ENCODE measurements at places on chromosomes 7 and 10.

DNA sequence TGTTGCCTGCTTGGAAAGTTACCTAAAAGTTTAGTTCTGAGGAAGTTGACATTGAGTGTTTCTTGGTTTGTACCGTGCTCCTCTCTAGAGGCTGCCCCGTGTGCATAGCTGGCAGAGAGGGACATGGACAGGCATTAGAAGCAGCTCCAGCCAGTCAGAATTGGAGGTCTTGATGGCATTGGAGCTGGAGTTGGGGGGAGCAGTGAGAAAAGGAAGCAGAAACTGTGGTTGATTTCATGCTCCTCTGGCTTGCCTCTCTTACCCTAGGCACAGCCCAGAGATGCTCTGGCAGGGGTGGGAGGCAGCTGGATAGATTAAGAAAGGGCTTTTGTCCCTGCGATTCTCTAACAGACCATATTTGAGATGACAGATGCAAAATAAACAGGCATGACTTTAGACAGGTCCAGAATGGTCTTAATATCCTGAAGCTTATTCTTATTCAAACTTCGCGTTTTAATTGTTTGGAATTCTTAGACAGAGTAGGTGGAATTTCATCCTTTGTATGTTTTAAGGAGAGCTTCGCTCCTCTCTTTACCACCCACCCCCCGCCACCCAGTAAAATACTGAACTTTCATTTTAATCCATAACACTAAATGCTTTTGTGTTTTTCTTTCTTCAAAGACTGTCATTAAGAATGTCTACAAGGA, 73.5 kb upstream of the GLCCI1 start:
- no peak for DNase-seq

DNA sequence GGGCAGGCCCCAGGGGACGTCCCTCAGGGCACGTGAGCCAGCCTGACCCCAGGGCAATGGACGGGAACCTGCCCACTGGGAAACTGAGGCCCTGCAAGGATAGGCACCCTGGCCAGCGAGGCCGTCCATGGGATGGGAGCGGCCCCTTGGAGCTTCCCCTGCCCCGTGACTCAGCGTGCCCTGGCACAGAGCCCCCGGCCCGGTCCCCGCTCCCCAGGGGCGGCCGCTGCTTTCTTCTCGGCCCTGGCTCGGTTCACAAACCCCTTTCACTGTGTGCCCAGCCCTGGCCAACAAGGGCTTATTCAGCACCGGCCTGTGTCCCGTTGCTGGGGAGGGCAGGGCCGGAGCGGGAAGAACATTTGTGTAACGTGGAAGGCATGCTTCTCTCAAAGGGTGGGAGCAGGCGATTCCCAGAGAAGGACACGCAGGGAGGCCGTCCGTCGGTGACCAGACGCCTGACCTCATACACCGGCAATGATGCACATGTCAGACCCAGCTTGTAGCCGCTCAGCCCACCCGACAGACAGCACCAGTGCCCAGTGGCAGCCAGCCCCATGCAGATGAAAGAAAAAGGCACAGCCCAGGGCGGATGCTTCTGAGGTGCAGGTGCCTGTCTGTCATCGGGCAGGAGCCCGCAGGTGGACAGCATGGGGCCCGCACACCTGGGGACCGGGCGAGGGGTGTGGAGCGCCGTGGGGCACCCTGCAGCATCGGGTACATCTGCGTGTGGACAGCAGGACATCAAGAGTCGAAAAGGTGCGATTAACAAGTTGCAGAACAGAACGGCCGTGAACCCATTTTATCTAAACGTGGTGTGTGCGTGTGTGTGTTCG, 94.5 kb downstream of the PDGFA start:
- DNase-seq, result no peak

DNA sequence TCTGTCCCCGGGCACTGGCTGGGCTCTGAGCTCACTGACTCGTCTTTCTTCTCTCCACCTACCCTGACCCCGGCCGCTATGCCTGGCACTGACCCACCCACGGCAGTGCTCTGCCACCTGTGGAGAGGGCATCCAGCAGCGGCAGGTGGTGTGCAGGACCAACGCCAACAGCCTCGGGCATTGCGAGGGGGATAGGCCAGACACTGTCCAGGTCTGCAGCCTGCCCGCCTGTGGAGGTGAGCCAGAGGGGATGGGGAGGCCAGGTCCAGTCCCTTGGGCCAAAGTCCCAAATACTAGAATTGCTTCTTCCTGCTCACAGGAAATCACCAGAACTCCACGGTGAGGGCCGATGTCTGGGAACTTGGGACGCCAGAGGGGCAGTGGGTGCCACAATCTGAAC, 27.3 kb downstream of the TBATA start:
- no peak for DNase-seq

- no peak for DNase-seq
Observed at GRCh38 chr10:88041243-88042159, 178.1 kb downstream of the PTEN start.

GRCh38 chr10:33674986-33675599, 340.6 kb upstream of the NRP1 start:
- DNase-seq, result no peak

GRCh38 chr7:157007470-157008066, 2.9 kb downstream of the MNX1 start:
- DNase-seq, result no peak

- no peak for DNase-seq
Observed at GRCh38 chr10:116163333-116164131, 109.5 kb downstream of the GFRA1 start.

- no peak for DNase-seq
Observed at GRCh38 chr7:1951159-1951536, 281.1 kb downstream of the ELFN1 start.

DNA sequence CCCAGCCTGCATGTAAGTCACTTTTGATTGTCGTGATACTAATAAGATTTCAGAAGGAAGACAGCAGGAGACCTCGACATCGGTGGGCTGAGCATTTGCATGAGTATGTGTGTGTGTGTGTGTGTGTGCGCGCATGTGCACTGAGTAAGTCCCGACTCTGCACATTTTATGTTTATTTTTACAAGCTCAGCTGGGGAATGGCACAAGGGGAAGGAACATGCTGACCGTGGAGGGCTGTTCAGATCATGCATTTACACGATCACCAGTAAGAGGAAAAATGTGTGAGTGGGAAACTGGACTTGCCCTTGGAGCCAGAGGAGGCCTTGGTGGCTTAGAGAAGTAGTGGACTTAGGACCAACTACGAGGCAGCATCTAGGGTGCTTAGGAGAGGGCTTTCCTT, 41.3 kb downstream of the IL2RA start:
- no peak for DNase-seq

DNA sequence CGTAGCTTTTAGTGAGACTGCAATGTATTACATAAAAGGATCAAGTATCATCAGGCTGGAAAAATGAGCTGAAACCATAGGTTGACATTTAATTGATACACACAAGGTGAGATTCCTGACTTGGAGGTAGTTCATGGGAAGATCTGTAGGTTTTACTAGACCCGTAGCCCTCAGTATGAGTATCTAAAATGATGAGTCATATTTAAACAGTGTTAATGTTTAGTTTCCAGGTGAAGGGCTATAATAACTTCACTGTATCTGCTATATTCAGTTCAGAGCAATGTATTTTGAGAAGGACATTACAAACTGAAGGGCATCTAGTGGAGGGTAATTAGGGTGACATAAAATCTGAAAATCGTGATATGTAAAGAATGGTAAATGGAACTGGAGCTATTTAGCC, 35.0 kb downstream of the ENTPD1 start:
- no peak for DNase-seq

GRCh38 chr7:132244903-132245480, 331.3 kb downstream of the PLXNA4 start:
- no peak for DNase-seq

DNA sequence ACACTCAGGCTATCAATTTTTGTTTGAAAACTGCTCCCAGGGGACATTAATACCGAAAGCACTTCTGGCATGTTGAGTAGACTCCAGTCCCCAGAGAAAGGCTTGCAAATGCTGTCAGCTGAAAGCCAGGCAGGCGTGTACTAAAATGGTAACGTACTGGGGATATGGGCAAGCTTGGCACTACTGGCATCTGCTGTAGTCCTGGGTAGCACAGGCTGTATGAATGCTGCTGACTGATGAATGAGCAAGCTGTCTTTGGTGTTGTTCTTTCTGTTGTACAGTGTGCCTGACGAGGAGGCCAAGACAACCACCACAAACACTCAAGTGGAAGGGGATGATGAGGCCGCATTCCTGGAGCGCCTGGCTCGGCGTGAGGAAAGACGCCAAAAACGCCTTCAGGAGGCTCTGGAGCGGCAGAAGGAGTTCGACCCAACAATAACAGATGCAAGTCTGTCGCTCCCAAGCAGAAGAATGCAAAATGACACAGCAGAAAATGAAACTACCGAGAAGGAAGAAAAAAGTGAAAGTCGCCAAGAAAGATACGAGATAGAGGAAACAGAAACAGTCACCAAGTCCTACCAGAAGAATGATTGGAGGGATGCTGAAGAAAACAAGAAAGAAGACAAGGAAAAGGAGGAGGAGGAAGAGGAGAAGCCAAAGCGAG, 53.5 kb upstream of the AGBL3 start:
- no peak for DNase-seq

DNA sequence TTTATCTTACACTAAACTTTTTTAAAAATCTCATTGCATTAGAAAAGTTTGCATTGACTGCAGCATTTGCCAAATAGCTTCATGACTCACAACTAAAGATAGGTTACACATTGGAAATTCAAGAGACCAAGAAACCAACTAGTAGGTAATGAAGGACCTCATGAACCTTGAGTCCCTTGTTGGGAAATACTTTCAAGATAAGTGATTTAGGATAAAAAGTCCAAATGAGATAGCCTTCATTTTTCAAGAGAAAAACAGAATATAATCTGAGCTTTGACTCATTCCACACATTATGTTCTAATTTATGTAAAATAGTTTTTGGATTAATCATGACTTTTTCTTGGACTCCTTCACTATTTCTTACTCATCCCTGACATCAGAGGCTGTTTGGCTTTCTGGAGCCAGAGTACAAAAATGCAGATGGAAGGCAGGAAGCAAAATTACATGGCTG, 13.1 kb upstream of the LIPF start:
- no peak for DNase-seq

GRCh38 chr7:50973814-50974213, 191.1 kb upstream of the GRB10 start:
- DNase-seq, result no peak

- no peak for DNase-seq
Observed at GRCh38 chr7:11831156-11831735, 752 bp downstream of the THSD7A start.

DNA sequence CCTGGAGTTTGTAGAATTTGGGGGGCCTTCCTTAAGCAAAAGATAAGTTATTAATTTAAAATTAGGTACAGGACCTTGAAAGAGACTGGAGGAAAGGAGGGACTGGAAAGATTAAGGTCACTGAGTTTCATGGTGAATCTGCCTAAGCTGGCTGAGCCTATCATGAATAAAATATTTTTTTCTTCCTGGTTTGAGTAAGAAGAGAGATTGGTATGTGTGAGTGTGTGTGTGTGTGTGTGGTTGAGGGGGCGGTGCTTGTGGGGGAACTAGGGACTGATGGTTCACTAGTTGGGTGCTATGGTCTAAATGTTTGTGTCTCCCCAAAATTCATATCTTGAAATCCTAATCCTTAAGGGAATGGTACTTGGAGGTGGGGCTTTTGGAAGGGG, 142.5 kb upstream of the PRKCQ start:
- no peak for DNase-seq

Data from stimulated activated CD4-positive, alpha-beta T cell treated with anti-CD3 and anti-CD28 coated beads, Interleukin-1b, Interleukin-23, amount 100 ng/mL, for 4 hours (primary cell).